ENCODE measurements at places on chromosomes 6 and 20.

- DNase-seq: no peak
Measured at GRCh38 chr20:383889-384288, 3.3 kb downstream of the TRIB3 start.

- no peak for DNase-seq
Measured at GRCh38 chr6:6674872-6675271, 86.4 kb downstream of the LY86 start.

GRCh38 chr20:2507875-2508630 lies 662 bp downstream of the ZNF343 start:
- DNase-seq: no peak

DNA sequence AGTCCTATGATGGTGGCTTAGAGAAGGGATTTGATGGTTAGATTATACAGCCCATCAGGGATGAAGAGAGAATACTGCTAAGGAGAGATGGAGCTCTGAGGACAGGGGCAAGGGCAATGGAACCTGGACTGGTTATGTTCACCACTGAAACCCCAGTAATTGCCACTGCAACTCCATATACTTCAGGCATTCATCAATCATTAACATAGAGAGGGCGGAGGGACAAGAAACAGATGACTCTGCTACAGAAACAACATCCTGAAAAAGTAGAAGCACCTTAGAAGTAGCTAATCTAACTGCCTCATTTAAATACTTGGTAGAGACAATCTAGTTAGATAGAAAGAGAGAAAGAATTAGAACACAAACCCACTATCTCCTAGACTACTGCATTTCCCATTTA lies 89.8 kb downstream of the MDN1 start:
- DNase-seq: no peak

DNA sequence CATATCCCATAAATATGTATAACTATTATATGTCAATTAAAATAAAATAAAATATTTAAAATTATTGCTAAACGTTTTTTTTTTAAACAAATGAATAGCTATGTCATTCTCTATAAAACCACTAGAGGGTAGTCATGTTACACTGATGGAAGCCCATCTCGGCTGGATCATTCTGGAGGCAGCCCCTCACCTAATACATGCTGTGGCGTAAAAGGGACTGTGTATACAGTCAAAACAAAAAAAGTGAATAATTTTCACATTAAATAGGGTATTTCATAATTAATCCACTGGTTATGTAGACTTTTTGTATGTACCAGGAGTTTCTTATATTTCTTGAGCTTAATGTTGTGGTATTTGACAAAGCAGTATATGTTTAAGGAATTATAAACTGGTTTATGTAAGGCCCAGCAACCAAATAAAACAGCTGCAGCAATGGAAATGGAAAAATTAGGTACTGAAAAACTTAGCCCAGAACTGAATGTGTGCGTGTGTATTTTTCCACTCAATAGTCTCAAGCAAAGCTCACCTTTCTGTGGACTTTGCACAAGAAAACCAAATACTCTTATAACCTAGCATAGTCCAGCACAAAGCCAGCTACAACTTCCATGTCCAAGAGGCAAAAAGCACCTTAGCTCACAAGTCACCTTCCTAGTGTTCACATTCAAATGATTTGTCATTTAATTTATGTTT lies 81.7 kb downstream of the COL9A1 start:
- DNase-seq: no peak

DNA sequence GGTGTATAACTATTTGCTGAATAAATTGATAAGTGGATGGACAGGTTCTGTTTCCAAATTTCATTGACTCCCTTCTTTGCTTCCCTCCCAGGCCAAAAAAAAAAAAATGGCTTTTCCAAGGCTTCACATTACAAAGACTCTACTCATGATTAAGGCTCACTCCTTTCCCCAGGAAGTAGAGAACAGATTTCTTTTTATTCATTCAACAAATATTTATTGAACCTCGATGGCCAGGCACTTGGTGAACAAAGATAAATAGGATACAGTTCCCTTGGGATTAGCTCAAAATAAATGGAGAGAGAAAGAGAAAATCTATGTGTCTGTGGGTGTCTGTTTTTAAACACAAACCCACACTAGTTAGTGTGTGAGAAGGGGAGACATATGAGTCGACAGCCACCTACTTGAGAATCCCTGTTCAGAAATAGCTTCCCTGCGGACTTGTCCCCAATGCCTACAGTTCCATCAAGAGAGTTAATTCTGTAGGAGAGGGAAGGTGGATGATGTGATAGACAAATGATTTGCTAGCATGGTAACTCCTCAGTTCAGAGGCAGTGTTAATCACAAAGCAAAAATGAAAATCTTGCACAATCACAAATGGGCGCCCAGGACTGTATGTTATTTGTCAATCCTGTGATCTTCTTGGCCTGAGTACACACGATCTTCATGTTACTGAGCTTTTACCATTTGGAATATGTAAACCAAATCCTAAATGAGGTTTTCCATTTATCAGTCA lies 20.3 kb downstream of the TRAF3IP2 start:
- DNase-seq: no peak

- no peak for DNase-seq
Measured at GRCh38 chr6:33417128-33417902, 592 bp downstream of the CUTA start.

GRCh38 chr20:44780226-44780625 lies 30.1 kb downstream of the RIMS4 start:
- peak; percentile 71 for DNase-seq

GRCh38 chr6:15841937-15842726 lies 179.3 kb upstream of the DTNBP1 start:
- no peak for DNase-seq

GRCh38 chr20:62146019-62146755 lies 2.6 kb downstream of the SS18L1 start:
- no peak for DNase-seq

- no peak for DNase-seq
Measured at GRCh38 chr6:156657296-156657695, 119.9 kb upstream of the ARID1B start.

GRCh38 chr6:15653581-15653980 lies 9.2 kb downstream of the DTNBP1 start:
- DNase-seq: no peak

DNA sequence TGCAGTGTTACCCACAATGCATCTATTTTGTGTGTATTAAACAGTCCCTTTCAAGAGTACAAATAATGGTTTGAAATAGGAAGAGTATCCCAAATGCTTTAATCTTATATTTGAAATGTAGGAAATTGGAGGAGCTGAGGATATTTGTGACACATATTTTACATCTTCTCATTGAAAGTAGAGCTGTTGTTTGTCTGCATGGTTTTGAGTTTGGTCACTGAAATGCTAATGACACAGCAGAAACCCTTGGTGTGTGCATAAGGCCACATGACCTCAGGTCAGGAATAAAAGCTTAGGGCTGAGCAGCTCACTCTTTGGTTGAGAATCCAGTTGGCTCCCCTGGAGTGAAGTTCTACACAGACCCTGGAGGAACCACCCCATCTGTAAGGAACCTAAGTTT lies 49.8 kb downstream of the TPD52L1 start:
- DNase-seq: no peak

All from neural crest cell (in vitro differentiated cells).